ENCODE measurements at places on chromosomes 12 and 14.
A peak's percentile ranks its signal among the peaks of the same experiment; 100 is the strongest.

DNA sequence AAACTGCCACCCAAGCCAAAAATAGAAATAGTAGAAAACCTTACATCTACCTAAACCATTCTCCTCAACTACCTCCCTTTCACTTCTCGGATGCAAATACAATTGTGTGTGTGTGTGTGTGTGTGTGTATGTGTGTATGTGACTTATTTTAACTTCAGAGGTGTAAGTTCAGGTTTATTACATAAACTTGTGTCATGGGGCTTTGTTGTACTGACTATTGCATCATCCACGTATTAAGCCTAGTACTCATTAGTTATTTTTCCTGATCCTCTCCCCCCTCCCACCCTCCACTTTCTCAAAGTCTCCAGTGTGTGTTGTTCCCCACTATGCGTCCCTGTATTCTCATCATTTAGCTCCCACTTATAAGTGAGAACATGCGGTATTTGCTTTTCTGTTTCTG is 592.5 kb upstream of the ATP2B1 start:
- no peak for DNase-seq

- DNase-seq, result no peak
Observed at GRCh38 chr14:101070540-101071492, 167.3 kb upstream of the RTL1 start.

DNA sequence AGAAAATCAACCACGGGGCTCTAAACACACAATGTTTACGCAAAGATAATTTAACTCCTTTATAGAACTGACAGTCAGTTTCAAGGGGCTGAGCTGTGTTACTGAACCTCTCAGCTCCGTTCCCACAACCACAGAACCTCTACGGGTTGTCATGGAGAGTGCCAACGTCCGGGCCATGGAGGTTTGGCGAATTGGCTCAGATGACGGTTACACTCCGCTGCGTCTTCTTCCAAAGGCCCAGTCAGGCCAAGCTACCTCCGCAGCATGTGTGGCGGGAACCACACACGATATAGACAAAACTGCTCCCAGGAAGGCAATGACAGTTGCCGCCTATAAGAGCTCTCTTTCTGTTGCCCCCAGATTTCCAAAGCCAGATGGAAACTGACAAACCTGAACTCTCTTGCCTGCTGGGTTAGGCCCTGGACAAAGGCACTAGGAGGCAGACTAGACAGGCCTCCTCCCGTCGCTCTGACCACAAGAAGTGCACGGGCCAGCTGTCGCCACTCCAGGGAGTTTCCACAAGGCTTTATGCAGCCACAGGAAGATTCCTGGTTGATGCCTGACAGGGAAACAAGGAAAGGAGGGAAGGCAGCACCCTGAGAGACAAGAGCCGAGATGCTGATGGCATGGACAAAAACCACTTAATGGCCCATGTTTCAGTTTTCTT is 30.3 kb downstream of the CCDC88C start:
- no peak for DNase-seq

- DNase-seq, result no peak
Observed at GRCh38 chr12:22435583-22435982, 101.1 kb upstream of the ST8SIA1 start.

GRCh38 chr12:88230271-88230670 is 88.2 kb downstream of the TMTC3 start:
- DNase-seq, result no peak

GRCh38 chr12:106387848-106388377 is 30.4 kb downstream of the POLR3B start:
- DNase-seq, result no peak

- peak; percentile 36 for DNase-seq
Observed at GRCh38 chr14:76920331-76921087, 94.3 kb downstream of the LRRC74A start.

GRCh38 chr12:49549735-49550692 is 11.2 kb downstream of the KCNH3 start:
- no peak for DNase-seq

DNA sequence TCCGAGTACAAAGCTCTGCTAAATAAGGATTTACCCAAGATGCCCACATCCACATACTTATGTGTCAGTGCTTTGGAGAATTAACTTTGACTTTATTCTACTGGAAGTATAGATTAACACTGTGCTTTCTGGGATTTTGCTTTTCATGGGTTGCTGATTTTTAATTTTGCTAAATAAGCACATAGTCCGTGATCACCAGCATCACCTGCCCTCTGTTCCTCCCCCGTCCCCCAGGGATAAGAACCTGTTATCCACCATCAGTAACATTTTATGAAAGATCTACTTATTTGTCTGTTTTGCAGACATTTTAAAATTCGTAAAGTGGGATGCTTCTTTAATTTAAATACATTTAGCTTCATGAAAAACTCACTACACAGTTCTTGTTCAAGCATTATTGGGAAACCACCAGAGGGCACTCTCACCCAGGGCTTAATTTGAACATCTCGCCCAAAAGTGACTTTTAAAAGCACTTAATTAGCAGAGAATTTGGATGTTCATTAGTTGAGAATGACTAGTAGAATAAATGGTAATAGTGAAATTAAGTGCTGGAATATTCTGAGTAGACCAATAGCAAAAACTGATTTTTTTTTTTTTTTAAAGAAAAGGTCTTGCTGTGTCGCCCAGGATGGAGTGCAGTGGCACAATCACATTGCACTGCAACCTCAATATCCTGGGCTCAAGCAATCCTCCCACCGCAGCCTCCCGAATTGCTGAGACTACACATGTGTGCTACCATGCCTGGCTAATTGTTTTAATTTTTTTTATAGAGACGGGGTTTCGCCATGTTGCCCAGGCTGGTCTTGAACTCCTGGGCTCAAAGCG is 35.7 kb downstream of the MRPL42 start:
- DNase-seq, result no peak

DNA sequence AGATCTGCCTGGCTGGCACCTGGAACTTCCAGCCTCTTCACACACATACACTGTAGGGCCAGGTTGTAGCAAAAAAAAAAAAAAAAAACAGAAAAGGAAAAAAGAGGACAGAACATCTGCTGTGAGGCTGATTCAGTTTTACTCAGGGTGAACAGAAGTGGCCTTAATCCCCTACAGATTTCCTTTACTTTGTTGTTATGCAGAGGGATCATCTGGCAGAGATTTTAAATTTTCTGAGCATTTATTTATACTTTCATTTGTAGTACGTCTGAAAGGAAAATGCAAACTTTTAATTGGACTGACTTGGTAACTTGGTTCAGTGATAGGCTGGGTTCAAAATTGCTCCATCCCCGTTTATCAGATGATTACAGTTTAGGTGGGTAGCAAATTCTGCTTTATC is 50.8 kb upstream of the PRICKLE1 start:
- no peak for DNase-seq

DNA sequence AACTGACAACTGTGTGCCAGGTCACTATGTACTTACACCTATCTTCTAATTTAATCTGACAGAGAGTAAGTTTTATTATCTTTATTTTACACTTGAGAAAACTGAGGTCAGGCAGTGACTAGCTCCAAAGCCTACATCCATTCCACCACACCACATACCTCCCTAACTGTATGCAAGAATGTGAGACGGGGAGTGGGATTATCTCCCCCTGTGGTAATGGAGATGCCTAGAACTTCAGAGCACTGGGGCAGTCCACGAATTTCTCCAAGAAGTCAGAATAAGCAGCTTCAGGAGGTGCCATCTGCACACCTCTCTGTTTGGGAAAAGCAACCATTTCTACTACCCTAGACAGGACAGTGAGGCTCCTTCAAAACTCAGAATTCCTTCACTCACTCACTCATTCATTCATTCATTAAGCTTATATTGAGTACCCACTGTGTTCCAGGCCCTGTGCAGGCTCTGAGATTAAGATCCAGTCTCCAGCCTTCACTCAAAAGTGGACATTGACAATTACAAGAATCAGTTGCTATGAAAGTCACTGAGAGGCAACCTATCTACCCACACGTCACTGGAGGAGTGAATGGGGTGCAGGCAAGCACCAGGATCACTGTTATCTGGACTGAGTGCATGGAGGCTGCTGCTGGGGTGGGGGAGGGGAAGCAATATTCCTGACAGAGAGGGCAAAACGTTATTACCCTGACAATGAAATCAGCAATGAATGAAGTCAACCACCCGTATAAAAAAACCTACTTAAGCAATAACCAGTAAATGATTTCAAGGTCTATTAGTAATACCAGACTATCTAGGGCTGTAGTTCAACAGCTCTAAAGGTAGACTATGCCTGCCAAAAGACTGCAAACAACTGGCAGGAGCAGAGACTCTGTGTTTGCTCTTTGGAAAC is 18.0 kb downstream of the SLC7A7 start:
- DNase-seq, result no peak

DNA sequence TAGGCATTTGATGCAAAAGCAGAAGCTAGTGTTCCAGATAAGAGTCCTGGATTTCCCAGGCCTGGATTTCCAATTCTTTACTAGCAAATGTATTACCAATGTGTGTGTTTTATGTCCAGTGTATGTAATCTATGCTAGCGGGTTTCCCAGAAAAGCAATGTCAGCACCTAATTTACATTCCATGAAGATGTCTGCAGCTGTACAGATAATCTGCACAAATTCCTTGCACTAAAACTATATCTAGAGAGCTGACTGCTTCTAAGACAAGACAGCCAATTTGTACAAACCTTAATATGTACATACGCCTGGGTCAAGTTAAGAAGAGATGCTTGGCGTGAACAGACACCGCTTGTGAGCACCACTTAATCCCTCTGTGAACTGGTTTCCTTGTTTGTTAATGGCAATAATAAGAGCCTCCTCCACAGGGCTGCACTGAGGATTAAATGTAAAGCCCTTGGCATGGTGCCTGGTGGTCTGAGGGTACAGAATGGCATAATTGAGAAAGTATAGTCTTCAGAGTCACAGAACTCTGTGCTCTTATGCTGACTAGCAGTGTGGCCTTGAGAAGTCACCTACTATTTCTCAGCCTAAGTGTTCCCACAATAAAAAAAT is 185.6 kb downstream of the EPS8 start:
- DNase-seq, result peak; percentile 36

- DNase-seq, result no peak
Observed at GRCh38 chr14:75877884-75878283, 103.9 kb downstream of the TGFB3 start.

- no peak for DNase-seq
Observed at GRCh38 chr14:50741567-50741966, 73.5 kb upstream of the SAV1 start.
